ENCODE measurements at places on chromosomes 5 and 9. TPM values are rescaled to one million over a fixed set of nuclear protein-coding genes. Genes with fewer than 3 reads are reported as not detected.

- peak; percentile 26 for DNase-seq
Measured at GRCh38 chr5:38660194-38660668, 103.8 kb upstream of the LIFR start.

DNA sequence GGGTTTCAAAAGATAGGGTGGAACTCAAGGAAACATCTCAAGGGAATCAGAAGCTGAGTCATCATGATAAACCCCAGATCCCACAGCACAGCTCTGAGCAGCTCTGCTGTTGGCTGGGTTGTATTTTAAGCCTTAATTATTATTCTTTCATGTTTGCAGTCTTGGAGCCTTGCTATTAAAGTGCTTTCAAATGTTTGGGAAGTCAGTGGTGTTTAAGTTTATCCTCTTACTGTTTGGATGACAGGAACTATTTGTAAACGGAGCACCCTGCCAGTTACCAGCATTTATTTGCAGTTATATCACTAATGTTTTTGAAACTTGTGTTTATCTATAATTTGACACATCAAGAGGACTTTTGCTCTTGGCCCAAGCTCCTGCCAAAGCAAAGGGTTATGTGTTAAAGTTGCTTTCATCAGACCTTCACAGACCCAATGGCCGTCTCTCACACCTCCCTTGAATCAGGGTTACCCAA is 141.1 kb upstream of the SPDL1 start:
- peak; percentile 19 for DNase-seq

DNAH5 gene
- total RNA-seq: 0.40 TPM

- no peak for DNase-seq
Measured at GRCh38 chr9:108708448-108708847, 147.3 kb downstream of the ACTL7B start.

GRCh38 chr9:1941989-1942388 is 73.2 kb upstream of the SMARCA2 start:
- DNase-seq: no peak

DNA sequence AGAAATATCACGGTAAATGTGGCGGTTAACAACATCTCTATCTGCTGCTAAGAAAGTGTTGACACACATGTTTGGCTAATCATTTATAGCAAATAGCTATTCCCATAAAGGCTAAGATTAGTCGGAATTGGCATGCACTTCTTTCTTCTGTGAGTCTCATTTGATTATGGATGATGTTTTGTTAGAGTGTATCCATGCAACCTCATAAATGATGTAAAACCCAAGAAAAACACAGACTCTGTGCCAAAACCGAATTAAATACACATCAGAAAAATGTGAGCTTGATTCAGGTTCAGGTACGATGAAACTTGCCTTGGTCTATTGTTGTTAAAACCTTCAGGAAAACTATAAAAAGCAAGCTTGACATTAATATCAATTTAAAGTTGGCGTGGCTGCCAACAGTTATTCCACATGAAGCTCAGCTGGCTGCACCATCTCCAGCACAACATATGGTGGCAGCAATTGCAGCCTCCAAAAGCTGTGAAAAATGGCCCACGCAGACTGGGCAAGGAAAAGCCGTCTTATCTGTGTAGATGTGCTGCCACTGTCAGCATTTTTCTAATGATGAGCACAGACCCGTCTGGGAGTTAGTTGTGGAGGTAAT is 41.1 kb upstream of the ICE1 start:
- DNase-seq: no peak

DNA sequence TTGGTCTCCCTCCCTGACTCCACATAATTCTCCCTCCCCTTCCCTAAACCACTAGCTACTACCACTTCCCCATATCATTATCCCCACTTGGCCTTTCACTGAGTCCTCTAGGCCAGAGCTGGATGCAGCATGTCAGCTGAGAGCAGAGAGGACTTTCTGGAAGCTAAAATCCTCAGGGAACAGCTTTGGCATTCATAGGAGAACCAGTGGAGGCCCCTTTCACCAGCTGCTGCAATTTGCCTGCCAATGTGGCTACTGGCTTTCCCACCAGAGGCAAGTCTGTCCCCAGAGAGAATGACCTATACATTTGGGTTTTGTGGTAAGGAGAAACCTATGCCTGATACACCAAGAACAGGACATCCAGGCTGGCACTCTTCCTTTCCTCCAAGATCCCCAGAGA is 14.4 kb downstream of the FAM219A start:
- no peak for DNase-seq

DNA sequence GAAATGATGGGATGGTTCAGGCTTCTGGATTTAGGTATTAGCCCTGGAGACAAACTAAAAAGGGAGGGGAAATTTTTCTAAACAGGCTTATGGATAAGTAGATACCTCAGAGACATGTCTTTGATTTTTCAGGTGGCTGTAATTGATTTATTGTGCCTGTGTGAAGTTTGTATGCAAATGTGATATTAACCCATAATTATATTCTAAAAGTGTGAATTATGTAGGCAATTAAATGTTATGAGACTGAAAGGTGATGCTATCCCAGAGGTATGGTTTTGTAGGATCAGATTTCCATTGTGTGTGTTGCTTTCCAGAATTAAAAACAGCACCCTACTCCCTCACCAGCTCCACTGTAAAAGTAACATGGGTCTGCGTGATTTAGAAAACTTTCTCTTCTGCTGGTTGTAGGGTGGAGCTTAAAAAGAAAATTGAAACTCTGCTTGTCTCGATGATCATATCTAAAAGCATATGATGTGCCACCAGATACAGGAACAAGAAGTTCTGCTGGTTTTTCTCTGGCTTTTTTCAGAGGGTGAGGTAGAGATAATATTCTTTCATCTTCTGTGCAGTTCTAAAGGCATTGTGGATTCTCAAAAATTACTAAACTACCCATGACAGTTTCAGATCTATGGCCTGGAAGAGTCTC is 71.8 kb upstream of the TAF11L2 start:
- DNase-seq: no peak

CDO1 gene
- 29.8 TPM for total RNA-seq

DNA sequence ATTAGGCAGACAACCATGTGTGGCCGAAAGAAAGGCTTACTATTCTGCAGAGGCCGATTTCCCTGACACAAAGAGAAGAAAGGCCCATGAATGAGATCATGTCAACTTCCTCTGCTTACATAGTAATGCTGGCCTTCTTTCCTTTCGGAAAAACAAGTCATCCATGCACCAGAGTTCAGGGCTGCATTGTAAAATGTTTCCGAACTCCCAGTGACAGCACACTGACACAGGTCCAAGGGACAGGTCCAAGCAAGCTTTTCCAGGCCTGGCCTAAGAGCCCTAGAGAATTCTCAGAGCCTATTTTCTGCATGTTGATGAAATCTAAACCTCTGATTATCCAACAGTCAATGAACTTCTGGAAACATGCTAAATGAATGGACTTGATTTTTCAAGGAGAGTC is 140.9 kb downstream of the ZNF608 start:
- DNase-seq: peak; percentile 19

NAIP gene
- total RNA-seq: 4.6 TPM

DNA sequence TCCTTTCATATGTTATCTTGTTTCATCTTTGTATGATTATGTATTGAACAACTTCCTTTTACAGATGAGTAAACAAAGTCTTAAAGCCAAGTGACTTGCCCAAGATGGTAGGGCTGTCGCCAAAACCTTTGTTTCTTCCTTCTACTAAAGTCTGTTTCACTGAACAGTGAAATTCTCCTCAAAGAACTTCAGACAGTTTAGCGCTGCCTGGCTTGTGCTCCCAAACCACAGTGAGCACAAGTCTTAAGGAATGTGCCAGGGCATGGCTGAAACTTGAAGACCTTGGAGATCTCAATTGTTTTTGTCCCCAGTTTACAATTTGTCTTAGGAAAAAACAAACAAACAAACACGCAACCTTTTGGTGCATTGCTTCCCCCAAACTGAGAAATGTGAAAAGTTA is 273.5 kb downstream of the CRB2 start:
- DNase-seq: no peak

- peak; percentile 20 for DNase-seq
Measured at GRCh38 chr5:90020575-90021538, 388.7 kb downstream of the CETN3 start.

DNA sequence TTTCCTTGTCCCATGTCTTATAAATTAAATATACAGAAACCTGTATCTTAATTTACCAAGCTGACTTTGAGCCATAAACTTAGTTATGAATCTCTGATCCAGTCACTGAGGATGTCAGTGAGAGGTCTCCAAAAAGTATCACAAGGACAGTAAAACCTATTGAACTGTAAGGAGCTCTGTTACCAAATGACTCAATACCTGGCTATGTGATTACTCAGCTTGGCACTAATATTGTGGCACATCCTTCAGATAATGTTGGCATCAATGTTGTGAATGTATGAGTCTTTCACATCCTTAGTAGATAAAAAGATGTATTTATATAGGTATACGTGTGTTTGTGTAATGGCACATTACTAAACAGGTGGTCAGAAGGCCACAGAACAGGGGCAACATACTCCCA is 18.0 kb upstream of the CAPSL start:
- no peak for DNase-seq

OLFM1 gene
- total RNA-seq: 4.8 TPM

- DNase-seq: no peak
Measured at GRCh38 chr9:6669881-6670280, 24.4 kb upstream of the GLDC start.

GRCh38 chr9:6733831-6734230 is 23.9 kb upstream of the KDM4C start:
- DNase-seq: no peak

CA9 gene
- total RNA-seq: 0.27 TPM

DNA sequence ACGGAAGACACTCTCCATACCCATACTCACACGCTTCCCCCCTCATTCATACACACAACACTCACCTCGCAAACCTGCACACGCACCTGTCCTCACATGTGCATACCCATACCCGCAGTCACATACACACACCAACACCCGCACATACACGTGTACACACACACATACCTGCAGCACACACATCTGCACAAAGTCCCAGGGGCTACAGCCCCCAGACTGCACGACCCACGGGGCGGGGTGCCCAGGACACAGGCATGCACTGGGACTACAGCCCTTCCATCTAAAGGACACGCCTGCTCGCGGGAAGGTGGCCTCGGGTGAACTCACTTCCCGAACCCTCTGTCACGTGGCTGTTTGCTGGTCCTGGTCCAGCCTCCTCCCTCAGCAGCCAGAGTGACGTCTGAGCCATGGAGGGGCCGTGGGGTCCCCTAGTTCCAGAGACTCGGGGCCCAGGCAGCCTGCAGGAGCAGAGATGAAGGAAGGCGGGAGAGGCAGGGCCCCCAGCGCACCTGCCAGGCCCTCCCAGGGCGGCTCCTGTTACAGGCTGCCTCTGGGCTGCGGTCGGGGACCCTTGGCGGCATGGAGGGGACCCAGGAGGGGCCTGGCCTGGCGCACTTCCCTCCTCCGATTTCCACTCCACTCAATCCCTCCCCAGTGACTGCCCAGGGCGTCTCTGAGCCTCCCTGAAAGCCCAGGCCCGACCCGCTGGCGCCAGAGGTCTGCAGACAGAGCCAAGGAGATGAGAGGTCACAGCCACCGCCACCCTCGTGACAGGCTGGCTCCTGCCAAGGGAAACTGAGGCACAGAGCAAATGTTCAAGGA is 8.1 kb downstream of the SLC12A7 start:
- peak; percentile 64 for DNase-seq

DNA sequence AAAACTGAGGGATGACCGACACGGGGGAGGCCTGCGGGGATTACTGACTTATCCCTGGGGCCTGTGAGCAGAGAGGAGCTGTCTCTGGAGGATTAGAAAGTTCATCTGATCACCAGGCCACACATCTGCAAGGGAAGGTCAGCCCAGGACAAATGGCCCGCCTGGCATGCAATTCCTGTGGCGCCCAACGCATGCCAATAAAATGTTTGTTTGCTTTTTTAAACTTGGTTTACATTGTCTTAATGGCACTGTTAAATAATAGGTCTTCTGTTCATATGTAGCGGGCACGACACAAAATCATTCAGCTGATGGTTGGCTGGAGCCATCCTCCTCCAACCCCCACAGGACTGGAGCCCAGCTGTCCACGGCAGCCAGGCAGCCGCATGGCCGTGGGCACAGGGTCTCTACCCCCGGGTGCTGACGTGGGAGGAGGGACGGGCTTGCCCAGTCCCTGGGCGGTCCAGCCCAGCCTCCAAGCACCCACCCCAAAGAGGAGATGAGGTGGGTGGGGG is 41.0 kb upstream of the SLC12A7 start:
- peak; percentile 40 for DNase-seq

DNA sequence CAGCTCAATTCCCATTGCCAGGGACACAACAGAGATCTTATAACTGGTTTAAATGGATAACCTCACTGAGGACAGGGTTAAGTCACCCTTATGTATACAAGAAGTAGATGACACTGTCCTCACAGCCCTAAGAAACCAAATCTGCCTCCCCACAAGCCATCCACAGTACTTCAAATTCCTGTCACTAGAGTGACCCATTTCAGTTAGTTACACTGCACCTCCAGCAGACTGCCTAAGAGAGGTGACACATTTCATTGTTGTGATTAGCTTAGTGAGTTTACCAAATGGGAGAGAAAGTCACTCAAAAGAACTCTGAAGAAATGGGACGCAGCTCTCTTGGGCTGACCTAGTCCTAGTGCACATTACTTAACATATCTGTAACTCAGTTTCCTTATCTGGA is 53.6 kb upstream of the HTR1A start:
- no peak for DNase-seq

CFAP90 gene
- total RNA-seq: 0.08 TPM

- DNase-seq: no peak
Measured at GRCh38 chr5:40464511-40464910, 215.2 kb upstream of the PTGER4 start.

DNA sequence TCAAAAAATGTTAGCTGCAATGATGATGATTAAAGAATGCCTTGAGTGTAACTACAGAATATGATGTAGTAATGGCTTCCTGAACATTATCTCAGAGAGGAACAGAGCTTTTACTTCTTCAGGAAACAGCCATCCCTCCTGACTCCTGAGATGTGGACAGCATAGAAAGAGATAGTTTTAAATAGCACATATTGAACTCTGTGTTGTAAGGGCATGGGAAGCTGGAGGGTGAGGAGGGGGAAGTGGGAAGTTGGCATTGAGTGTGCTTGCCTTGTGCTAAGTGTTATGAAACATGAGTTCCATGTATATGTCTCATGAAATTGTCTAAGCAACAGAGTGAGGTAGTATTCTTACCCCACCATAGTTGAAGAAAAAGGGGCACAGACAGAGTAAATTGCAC is 161.5 kb upstream of the SLC28A3 start:
- no peak for DNase-seq

DNA sequence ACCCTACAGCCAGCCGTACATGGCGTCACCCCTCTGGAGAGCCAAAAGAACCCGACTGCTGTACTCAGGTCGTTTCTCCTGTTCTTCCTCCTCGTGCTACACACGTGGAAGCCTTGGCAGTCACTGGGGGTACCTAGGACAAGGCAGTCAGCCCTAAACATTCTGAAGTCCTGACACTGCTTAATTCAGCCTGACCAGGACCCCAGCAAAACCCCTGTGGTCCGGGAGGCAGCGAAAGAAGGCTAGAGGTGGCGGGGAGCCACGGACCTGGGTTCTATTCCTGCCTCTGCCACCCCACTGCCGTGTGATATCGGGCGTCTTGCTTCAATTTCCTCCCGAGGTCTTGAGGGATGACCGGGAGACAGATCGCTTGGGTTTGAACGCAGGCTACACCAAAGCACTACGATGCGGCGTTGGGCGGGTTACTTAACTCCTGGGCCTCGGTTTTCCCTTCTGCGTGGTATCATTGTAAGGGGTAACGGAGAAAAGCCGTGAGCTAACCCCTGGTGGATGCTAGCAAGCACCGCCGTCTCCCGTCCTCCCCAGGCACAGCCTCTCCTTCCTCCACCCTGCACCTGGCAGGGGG is 429 bp upstream of the ARL10 start:
- no peak for DNase-seq

GRCh38 chr5:89106480-89106879 is 223.5 kb upstream of the MEF2C start:
- DNase-seq: no peak

- no peak for DNase-seq
Measured at GRCh38 chr9:99962680-99963261, 56.3 kb downstream of the STX17 start.
